NCI-H1092 treated with DMSO at 0.1 percent for 48 hours (cell line): ENCODE measurements at places on chromosomes 7 and 10.

DNA sequence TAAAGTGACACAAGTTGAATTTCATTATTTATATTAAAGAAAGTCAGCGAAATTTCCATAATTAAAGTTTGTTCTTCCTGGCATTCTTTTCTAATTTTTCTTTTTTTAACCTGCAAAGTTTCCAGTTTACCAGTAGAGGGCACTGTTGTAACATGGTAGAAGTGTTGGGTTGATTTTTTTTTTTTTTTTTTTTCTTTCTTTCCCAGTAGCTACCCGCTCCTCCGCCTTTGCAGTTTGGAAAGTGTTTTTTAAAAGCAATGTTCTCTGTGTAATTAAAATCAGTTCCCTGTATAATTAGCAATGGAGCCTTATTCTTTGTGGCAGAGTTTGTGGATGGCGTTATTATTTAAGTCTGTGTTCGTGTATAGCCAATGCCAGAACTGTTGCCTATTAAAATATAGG, 53.7 kb downstream of the TAF3 start:
- DNase-seq = peak; percentile 64

DNA sequence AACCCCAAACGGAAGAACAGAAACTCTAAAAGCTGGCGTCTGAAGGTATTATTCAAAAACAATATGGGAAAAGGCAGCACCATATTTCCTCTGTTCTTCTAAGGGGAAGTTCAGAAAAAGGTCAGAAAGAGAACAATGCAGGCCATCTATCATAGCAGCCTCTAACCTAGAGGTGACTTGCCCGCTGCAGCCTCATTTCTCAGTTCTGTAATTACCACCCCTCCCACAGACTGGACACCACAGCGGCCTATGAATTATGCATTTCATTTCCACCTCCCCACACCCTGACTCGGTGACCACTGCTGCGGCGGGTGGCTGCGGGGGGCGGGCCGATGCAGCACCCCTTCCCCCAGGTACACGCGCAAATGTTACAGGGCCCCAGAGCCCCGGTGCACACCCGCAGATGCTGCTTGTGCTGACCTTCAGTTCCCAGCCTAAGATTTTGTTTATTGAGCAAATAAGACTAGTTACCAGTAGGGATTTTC, 125.5 kb downstream of the CLEC2L start:
- no peak for DNase-seq

GRCh38 chr7:95951531-95951930, 179.2 kb downstream of the DYNC1I1 start:
- no peak for DNase-seq

DNA sequence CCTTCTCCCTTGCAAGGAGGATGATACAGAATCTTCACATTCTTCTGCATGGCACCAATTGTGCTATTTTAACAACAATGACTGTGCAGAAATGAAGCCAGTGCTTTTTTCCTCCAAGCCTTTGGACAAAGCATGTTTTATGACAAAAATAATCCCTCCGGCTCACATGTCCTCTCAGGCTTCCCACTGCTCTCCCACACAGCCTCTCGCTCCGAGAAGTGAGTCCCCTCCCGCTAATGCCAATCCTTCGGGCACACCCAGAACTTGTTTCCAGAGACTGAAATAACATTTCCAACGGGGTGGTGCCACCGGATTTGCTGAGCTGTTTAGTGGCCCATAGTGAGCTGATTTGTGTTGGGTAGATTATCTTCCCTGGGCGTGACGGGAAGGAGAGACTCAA, 35.8 kb downstream of the RBM17 start:
- DNase-seq = no peak

- peak; percentile 63 for DNase-seq
Observed at GRCh38 chr7:4797858-4798705, 22.7 kb downstream of the AP5Z1 start.

DNA sequence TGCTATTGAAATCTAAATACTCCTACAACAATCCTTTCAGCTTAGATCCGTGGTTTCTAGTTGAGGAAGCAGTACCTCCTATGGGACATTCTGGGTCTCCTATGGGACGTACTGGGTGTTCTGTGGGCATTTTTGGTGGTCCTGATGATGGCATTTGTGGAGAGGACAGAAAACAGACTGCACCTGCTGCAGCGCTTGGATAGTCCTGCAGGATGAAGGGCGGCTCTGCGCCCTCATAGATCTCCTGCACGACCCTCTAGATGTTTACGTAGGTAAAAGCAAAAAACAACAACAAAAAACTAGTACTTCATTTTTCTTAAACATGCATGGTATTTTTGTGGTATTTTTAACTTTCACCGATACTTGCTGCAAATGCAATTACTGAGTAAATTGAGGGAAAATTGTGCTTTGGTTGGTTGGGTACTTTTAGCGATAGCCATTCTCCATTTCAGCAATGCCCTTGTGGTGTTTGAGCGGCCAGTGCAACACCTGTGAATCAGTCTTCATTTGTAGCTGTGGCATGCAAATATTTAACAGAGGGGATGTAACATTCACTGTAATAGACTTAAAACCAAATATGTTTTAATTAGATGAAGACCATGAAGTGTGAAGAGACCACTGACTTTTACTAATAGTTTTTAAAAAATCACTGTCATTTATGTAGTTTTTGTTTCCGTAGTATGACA, 461.2 kb downstream of the SDK1 start:
- DNase-seq = no peak

DNA sequence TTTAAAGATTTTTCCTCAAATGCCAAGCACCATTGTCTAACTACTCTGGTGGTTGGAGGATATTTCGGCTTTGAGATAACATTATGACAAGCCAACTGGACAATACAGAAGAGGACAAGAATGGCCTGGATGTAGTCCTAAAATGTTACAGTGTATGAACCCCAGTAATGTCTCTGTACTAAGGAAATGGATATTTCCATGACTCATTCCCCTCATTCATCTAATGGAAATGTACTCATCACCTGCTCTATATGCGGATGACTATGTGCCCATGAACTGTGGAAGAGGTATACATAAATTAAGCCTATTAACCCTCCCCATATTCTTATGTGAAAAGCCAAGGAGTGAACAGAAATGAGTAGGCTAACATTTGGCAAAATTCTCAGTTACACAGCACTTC, 207.9 kb downstream of the CACNA2D1 start:
- DNase-seq = peak; percentile 38

- no peak for DNase-seq
Observed at GRCh38 chr10:57894361-57894760, 373.3 kb downstream of the IPMK start.

GRCh38 chr10:4541292-4541691, 284.7 kb upstream of the AKR1E2 start:
- no peak for DNase-seq

- no peak for DNase-seq
Observed at GRCh38 chr7:83475420-83475819, 173.5 kb downstream of the SEMA3E start.

DNA sequence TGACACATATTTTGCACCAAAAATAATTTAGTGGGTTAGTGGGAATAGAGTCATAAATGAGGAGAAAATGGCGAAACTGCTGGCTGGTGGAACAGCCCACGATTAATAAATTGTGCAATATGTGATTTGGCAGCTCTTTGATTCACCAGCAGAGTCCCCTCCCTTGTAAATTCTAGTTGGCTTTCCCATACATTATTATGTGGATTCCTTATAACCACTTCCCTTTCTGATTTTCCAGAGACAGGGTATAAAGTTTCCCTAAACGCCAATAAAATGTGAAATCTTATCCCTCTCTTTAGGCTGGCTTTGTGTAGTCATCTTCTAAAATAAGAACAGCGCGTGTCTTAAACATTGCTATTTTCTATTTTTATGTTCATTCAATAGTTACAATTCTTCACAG, 149.4 kb upstream of the FERD3L start:
- DNase-seq = peak; percentile 67
